Stimulated activated CD4-positive, alpha-beta T cell treated with anti-CD3 and anti-CD28 coated beads, Interleukin-1b, Interleukin-23, amount 100 ng/mL, for 24 hours (primary cell): ENCODE measurements at places on chromosomes 2 and 18.
A peak's percentile ranks its signal among the peaks of the same experiment; 100 is the strongest.

DNA sequence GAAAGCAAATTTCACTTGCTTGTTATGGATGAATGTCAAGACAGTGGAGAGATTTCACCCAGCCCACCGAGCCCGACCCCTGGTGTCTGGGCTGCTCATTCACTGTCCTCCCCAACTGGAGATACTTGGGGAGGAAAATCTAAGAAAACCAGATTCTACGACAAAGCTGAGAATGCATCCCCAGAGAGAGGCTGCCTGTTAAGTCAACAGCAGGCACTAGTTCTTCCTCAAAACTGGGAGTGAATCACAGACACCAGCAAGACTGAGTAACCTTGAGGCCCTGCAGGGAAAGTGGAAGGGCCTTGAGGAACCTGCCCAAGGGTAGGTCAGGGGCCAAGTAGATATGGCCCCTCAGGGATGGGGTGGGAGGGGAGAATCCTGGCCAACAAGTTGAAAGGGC is 34.2 kb upstream of the MLPH start:
- DNase-seq = no peak

GRCh38 chr2:208466151-208466919 is 59.7 kb downstream of the PTH2R start:
- no peak for DNase-seq

DNA sequence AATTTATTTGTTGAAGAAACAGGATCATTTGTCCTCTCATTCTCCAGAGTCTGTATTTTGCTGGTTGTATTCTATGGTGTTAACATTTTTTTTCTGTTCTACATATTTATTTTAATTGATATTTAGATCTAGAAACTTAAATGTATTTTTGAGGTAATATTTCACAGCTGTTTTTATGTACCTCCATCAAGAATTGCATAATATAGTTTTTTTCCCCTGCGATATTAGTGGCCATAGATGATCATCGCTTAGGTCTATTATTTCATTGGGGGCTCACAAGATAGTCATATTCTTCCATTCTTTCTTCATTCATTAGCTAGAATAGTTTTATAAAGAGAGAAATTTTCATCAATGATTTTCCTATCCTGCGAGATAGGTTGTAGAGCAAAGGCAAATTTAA is 89.3 kb downstream of the PARD3B start:
- DNase-seq = no peak

DNA sequence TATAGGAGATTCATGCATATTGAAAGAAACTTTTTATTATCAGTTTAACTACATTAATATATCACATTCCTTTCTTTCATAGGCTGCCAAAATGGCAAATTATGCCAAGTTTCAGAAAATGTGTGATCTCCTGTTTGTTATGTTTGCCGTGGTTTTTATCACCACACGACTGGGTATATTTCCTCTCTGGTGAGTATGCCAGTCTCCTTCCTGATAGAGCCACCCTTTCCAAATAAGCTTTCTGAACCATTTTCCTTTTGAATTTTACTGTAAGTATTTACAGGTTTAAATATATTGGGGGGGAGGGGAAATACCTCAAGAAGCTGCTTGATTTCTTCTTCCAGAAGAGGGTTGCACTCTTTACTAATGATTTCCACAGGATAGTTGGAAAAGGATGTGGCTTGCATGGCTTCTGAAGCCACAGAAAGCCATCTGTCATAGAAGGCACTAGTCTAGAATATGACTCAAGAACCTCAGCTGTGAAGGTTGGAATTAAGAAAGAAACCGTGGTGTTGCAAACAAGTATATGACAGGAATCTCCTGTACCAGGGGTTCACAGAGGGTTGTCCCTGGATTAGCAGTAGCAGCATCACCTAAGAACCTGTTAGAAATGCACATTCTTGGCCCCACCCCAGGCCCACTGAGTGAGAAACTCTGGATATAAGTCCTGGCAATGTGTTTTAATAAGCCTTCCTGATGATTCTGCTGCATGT is 84.5 kb upstream of the NOSTRIN start:
- DNase-seq = no peak

DNA sequence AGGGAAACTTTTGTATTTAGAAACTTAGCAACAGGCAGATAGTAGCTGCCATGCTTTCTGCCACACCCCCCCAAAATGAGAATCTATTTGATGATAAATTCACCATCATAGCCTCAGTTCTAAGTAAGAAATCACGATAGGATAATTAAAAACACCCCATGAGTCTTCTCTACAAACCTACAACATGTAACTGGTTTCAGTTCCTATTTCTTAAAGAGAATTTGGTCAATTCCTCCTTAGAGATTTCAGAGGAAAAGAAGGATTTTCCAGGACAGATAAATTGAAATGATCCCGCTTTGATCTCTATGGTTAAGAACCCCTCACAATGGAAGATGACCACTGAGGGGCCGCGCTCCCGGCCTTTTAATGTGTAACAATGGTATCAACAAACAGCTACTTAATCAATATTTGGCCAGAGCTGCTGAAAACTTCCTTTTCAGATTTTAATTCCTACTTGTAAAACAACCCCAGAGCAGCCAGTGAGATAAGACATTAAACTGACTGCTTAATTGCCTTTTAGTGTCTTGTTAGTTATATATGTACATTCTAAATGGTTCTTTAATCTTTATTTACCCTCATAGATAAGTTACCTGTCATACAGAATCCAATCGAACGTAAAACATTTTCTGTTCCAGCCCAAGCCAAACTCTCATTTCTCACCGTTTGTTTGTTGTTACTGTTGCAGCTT is 10.1 kb downstream of the PAX3 start:
- DNase-seq = no peak

GRCh38 chr2:78431241-78431640 is 594.3 kb upstream of the REG3G start:
- DNase-seq = no peak

- DNase-seq = no peak
Observed at GRCh38 chr2:167756446-167756845, 490.9 kb downstream of the STK39 start.

DNA sequence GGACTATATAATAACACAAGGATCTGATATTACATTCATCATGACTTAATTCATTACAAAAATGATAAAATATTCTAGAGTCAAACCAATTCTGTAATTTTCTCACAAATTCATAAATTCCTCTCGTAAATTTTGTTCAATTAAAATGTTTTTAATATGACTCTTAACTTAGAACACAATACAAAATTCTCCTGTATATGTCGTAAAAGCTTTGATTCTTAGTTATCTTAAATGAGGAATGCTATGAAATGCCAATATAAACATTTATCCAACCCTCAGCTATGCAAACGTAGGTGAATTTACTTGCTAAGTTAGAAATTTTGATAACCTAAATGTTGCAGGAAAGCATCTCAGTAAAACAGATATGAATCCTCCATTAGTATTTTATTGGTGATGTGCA is 28.9 kb downstream of the ARHGAP15 start:
- no peak for DNase-seq

DNA sequence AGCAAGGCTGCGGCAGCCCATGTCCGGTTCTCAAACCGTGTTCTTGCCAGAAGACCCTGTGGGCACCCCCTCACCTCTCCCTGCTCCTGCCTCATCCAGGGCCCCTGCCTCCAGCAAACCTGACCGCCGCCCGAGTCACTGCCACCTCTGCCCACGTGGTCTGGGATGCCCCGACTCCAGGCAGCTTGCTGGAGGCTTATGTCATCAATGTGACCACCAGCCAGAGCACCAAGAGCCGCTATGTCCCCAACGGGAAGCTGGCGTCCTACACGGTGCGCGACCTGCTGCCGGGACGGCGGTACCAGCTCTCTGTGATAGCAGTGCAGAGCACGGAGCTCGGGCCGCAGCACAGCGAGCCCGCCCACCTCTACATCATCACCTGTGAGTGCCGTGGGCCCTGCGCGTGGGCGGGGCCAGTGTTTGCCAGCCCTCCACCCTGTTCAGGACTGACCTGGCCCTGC is 32.2 kb downstream of the MTERF4 start:
- no peak for DNase-seq

DNA sequence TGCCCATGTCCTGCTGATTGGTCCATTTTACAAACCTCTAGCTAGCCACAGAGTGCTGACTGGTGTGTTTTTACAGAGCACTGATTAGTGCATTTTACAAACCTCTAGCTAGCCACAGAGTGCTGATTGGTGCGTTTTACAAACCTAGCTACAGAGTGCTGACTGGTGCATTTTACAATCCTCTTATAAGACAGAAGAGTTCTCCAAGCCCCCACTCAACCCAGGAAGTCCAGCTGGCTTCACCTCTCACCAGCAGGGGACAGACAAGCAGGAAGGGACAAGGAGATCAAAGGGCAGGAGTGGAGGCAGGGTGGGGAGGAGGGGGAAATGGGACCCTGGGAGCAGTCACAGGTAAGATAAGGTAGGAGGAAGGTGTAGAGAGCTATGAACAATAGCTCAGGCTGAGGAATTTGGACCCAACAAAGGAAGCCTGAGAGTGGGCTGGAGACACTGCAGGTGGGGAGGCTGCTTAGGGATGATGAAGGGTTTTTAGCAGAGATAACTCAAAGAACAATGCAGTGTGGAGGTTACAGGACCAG is 37.1 kb downstream of the SH2D6 start:
- no peak for DNase-seq

GRCh38 chr2:198326431-198326830 is 522.0 kb downstream of the PLCL1 start:
- no peak for DNase-seq

- no peak for DNase-seq
Observed at GRCh38 chr18:56962322-56962721, 184.6 kb upstream of the BOD1L2 start.

GRCh38 chr2:113977660-113978523 is 88.0 kb downstream of the ACTR3 start:
- DNase-seq = no peak

GRCh38 chr18:79458917-79459803 is 63.4 kb downstream of the NFATC1 start:
- DNase-seq = no peak

DNA sequence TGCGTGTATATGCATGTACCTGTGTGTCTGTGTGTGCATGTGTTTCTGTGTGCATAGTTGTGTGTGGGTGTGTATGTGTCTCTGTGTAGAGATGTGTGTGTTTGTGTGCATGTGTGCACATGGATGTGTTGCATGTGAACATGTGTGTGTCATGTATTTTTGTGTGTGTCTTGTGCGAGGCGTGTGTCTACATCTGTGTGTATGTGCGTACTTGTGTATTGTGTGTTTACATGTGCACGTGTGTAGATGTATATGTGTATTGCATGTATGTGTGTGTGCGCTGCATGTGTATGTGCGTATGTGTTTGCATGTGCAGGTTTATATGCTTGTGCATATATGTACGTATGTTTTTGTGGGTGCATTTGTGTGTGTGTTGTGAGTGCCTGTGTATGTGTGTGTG is 735.2 kb downstream of the GALR1 start:
- no peak for DNase-seq

GRCh38 chr2:234580686-234581085 is 83.8 kb upstream of the ARL4C start:
- no peak for DNase-seq

GRCh38 chr2:46239847-46240181 is 57.4 kb upstream of the EPAS1 start:
- peak; percentile 43 for DNase-seq

GRCh38 chr2:96386470-96386869 is 50.9 kb downstream of the NCAPH start:
- DNase-seq = no peak

DNA sequence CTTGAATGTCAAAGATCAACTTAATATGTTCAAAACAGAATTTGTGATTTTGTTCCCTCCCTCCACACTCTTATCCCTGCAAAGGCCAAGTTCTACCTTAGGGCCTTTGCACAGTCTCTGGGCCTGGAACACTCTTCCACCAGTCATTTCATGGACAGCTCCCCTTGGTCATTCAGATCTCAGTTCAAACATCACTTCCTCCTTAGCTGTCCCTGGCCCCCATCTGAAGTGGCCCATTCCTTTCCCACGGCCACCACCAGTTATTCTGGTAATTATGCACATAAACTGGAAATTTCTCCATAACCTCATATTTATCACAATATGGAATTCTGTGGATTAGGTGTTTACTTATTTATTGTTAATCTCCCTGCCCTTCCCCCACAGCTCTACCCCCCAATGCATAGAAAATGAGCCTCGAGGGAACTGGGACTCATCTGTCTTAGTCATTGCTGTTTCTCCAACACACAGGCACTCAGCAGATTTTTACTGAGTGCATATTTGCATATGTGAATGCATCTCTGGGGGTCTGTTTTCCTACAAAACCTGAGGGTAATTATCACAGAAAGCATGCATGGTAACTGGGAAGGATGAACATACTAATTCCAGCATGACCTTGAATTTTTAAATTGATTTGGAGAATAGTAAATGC is 35.5 kb upstream of the SPTBN1 start:
- no peak for DNase-seq

DNA sequence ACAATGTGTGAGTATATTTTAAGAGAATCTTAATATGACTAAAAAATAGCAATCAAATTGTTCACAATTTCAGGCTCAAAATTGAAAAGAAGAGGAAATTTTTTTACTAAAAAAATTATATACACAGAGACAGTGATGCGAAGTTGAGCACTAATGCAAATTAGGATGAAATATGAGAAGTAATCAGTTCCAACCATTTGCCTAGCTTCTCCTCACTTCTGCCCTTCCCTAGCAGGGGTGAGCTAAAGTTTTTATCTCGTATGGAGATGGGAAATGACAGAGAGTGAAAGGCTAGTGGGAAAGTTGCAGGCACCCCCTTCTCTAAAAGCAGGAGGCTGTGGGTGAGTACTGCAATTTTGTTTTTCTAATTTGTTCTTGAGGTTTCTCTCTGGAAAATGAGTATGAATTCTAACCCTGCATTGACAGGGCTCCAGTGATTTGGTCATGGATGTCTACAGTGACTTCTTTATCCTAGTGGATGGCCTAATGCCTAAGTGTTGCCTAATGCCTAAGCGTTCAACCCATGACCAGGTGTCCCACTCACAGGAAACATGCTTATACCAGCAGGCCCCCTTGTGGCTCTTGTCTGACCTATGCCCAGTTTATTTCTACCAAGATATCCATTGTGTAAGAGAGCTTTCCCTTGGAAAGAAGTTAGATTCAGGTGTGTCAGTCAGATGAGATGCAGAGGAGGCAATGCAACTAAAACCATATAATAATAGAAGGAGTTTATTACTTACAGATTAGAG is 78.0 kb upstream of the HNMT start:
- DNase-seq = no peak

- DNase-seq = no peak
Observed at GRCh38 chr18:830315-830901, 18.4 kb upstream of the YES1 start.

DNA sequence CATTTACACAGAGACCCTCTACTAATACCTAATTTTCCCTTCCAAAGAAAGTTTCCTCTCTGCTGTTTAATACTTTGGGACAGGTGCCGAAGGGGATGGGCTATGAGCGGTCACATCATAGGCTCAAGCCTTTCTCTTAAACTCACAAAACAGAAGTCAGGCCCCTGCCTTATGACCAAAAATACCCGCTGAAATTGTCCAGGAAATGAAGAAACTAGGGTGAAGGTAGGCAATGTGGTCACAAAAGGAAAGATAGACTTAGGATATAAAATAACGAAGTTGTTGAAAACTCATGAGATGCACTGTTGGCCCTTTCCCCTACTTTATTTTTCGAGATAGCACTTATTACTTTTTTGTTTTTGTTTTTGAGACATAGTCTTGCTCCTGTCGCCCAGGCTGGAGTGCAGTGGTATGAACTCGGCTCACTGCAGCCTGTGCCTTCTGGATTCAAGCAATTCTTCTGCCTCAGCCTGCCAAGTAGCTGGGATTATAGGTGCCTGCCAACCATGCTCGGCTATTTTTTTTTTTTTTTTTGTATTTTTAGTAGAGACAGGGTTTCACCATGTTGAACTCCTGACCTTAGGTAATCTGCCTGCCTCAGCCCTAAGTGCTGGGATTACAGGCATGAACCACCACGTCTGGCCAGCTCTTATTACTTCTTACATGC is 16.3 kb downstream of the SLC8A1 start:
- no peak for DNase-seq
